ENCODE measurements at places on chromosomes 3 and 15.

- no peak for DNase-seq
Measured at GRCh38 chr15:96323319-96324145, 7.0 kb upstream of the NR2F2 start.

DNA sequence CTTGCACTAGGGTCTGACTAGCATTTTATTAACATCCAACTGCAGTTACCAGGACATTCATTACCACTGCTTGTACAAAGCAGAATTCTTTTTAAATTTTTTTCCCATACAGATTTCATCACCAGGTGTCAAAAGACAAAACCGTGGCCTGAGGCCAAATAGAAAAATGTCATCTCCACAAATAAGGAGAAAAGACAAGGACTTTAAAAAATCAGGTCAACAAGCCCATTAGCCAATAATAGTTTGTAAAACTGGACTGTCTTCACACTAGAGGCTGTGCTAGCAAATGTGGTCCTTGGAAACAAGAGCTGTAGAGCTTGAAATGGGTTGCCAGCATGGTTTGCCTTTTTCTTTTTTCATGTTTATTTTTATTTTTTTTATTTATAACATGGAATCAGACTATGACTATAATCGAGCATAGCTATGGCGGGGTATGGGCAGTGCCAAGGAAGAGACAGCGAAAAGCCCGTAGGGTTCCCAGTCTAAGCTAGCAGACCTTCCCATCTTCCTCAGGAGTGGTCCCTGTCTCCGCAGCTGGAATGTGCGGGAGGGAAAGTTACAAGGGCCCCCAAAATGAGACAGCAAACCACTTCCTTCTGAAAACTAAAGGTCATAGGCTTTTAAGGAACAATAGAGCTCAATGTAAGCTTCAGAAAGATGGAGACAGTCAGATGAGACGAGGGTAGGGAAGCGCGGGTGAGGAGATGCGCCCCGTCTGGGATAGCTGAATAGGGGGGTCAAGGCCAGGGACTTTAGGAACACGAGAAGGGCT lies 1.5 kb downstream of the PTPN9 start:
- DNase-seq = no peak

- no peak for DNase-seq
Measured at GRCh38 chr3:171443211-171443957, 16.8 kb downstream of the TNIK start.

- DNase-seq = no peak
Measured at GRCh38 chr15:99478977-99479376, 86.8 kb upstream of the MEF2A start.

DNA sequence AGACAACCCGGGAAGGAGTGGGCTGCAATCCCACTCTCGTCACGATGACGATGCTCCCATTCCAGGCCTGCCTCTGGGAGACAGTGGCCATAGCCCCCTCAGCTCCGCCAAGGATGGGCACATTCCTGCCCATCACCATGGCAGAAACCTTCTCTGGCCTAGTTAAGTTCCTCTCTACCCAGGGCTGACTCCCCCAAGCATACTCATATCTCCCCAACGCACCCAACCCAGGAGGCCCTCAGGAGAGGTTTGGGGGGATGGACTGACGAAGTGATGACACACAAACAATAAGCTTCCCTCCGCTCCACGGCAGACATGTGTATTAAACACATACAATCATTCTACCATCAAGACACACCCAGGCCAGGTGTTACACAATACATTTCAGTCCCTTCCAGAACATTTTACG lies 60.1 kb downstream of the VGLL4 start:
- no peak for DNase-seq

- no peak for DNase-seq
Measured at GRCh38 chr15:49279521-49280456, 109.7 kb downstream of the GALK2 start.

- no peak for DNase-seq
Measured at GRCh38 chr3:5202222-5202621, 14.7 kb downstream of the EDEM1 start.

GRCh38 chr3:138097192-138098172 lies 17.9 kb downstream of the DZIP1L start:
- DNase-seq = no peak

- no peak for DNase-seq
Measured at GRCh38 chr3:145767909-145768308, 393.1 kb downstream of the PLOD2 start.

DNA sequence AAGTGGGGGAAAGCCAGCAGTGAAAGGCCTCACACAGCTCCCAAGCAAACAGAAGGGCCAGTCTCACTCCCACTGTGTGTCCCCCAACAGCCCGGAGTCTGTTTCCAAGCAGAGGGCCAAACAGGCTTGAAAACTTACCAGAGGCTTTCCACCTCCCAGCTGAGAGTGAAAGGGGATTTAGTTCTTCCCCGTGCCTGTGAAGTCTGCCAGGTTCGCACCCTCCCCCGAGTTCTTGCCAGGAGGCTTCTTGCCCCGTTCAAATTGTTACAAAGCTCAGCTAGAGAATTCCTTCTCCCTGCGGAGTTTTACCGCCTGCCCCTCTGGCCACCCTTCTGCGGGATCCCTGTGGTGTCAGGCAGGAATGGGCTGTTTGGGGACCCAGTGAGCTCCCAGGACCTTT lies 68.0 kb upstream of the WNT7A start:
- DNase-seq = no peak
